Stimulated activated naive CD4-positive, alpha-beta T cell (primary cell): ENCODE measurements at places on chromosomes 2 and 18.

- DNase-seq, result no peak
Observed at GRCh38 chr18:2532797-2533196, 38.5 kb downstream of the METTL4 start.

DNA sequence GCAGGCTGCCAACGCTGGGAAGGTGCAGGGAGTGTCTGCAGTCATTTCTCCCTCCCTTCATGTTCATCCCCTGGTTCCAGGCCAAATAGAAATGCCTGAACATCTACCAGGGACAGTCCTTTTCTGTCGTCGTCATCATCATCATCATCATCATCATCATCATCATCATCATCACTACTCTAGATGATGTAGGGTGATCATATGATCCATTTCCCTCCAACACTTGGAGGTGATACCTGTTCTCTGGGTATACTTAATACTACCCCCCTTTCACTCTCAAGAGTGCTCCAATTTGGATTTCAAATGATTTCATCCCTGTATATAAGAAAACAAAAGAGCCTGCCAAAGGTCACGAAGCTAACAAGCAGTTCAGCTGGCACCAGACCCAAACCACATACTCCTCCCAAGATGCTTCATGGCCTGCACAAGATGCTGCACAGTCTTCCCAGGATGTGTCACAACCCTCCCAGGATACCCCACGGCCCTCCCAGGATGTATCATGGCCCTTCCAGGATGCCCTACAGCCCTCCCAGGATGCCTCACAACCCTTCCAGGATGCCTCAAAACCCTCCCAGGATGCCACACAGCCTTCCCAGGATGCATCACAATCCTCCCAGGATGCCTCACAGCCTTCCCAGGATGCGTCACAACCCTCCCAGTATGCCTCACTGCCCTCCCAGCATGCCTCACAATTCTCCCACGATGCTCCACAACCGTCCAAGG is 257.9 kb downstream of the DYSF start:
- no peak for DNase-seq

- DNase-seq, result no peak
Observed at GRCh38 chr2:159153951-159154350, 132.6 kb downstream of the WDSUB1 start.

DNA sequence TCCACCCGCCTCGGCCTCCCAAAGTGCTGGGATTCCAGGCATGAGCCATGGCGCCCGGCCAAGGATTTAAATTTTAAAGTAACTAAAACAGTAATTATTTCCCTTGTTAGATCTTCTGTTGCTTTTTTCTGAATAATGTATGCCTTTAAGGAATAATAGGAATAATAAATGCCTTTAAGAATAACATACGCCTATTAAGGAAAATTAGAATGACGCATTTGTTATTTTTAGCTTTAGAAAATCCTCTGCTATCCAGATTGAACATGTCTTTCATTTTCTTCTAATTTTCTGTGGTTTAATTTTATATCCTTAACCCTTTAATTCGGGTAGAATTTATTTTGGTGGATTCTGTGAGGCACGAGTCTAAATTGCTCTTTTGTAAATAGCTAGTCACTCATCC is 23.1 kb upstream of the TMBIM1 start:
- DNase-seq, result no peak

DNA sequence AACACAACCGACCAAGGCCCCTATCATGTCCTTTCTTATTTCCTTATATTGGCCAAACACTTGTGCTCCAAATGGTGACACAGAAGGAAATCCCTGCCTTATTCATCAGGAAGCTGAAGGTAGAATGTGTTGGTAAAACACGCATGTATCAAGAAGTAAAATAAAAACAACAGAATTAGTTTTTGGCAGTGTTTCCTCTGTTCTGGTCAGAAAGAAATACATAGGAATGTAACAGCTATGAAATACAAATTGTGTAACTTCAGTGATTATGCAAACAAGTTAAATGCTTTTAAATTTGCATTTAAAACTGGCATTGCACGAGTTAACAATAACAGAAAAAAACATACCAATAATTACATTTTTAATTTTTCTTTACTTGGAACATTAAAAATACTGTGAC is 19.3 kb downstream of the ST6GAL2 start:
- no peak for DNase-seq

- DNase-seq, result no peak
Observed at GRCh38 chr2:156158808-156159207, 173.7 kb downstream of the NR4A2 start.

- no peak for DNase-seq
Observed at GRCh38 chr2:210072922-210073509, 70.6 kb downstream of the RPE start.

DNA sequence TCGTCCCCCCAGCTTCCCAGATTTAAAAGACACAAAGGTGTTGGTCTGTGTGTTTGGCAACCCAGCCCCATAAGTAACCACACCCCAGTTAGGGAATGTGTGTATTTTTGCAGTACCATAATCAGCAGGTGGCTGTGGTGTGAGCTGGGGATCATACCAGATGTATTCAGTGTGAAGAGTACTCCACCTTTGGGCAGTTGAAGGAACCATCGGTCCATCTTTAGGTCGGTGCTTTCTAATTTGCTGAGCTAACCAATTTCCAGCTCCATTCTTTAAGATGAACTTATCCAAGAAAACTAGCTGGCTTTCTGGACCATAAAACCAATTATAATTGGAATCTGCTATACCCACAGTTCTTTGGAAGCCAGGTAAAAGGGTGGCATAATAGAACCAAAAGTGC is 3.2 kb downstream of the DSEL start:
- DNase-seq, result no peak

GRCh38 chr2:169050476-169051240 is 18.7 kb upstream of the DHRS9 start:
- no peak for DNase-seq

DNA sequence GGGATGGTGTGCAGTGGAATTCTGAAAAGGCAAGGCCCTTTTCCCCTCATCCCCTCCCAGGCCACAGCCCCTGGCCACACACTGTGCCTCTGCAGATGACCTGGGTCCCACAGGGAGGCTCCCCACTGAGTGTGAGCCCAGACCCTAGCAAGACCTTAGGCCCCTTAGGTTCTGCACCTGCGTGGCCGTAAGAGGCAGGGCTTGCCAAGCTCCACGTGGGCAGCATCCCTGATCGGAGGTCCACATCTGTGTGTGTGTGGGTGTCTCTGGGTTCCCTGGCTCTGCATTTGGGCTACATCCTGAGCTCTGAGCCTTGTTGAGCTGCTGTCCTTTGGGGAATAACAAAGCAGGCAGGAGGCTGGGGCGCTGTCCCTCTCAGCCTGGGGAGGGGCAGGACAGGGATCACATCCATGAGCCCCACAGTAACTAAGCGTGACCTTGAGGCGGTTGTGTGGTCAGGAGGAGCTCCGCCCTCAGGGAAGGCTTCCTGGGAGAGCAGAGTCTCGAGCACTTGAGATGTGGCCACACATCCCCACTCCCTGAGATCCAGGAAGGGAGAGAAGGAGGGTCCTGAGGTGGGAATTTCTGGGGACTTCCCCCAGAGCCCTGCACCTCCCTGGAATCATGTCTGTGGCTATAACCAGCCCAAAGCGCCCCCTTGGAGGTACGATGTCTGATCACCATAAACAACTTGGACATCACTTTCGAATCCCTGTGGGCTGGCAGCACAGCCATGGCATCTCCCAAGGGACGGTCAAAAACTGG is 84.8 kb downstream of the STPG4 start:
- no peak for DNase-seq

DNA sequence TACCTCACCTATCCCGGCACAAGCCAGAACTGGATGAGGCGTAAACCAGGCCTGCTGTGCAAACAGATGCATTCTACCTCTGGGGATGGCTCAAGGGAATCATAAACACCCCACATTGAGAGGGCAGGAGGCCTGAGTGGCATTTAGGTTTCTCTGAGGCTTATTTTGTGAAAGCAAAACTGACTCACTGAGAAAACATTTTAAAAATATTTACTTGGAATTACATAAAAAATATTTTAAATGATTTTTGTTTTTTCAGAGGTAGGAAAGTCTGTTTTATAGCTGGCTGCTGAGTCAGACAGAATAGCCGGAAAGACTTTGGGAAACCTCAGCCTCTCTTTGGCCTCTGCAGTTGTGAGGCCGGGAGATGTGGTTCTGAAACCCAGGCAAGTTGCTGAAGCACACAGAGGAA is 244.1 kb downstream of the NCKAP5 start:
- DNase-seq, result no peak

DNA sequence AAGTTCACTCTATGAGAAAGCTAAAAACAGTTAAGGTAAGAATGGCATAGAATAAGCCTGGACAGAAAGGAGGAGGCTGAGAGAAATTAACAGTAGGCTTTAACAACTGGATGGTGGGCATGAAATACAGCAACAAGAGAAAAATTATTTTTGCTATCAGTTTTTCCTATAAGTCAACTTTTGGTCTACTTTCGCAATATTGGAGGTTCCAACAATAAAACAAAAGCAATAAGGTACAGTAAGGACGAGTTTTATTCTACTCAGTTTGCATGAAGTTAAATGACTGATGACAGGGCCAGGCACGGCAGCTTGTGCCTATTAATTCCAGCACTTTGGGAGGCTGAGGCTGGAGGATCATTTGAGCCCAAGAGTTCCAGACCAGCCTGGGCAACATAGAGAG is 17.3 kb downstream of the RAB1A start:
- DNase-seq, result no peak

DNA sequence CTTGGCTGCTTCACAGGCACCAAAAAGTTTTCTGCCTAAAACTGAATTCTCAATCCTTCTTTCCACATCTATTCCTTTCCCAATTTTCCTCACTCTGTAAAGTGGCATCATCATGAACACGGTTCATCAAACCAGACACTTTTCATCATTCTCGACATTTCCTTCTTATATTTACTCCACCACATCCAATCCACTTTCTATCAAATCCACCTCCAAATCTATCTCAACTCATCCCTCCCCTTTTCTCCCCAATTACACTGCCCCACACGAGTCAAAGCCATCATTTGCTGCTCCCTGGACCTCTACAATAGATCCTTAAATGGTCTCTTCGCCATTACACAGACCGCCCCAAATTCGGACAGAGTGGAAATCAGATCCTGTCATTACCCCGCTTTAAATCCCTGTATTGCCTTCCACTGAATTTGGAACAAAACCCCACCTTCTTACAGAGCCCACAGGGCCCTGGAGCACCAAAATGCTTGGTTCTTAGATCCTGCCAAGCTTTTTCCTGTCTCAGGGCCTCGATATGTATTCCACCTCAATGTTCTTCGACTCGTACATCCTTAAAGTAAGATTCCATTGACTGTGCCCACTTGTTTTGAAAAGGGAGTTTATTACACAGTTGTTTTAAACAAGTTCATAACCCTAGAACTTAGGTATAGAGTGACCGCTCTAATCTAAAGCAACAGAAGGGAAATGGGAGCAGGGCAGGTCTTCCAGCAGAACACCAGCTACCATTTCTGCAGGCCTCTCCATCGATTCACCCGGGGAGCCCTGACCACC is 856 bp downstream of the ACAA2 start:
- DNase-seq, result no peak

DNA sequence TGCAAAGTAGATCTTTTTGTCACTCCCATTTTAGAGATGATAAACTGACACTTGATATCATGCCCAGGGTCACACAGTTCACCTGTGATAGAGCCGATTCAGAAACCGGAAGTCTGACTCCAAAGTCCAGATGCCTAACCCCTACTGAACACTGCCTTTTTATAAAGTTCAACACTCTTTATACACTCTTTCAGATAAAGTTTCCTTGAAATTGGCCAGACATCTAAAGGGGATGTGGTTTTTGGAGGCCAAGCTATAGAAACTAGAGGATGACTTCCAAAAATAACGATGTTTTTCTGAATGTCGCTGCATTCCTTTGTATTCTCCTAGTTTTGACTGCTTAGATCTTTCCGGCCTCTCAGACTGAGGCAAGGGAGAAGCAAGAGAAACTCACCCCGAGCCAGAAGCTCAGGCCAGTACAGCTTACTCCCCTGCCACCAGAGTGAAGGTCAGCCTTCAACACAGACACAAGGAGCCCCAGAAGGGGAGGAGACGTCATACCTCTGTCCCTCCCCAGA is 61.8 kb downstream of the NRP2 start:
- no peak for DNase-seq

DNA sequence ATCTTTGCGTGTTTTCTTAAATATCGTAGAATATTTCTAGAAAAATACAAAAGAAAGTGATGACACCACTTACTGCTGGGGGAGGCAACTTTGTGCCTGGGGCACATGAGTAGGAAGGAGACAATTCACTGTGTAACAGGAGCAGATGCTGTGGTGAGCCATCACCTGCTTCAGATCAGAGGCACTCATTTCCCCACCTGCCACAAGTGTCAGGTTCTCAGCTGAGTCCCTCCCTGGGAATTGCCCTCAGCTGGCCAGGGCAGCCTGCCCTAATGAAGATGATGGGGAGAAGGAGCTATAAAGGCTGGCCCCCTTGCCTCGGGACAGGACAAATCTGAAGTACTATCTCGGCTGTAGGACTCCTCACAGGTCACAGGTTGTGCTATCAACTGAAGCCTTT is 322.8 kb downstream of the STK39 start:
- DNase-seq, result no peak

DNA sequence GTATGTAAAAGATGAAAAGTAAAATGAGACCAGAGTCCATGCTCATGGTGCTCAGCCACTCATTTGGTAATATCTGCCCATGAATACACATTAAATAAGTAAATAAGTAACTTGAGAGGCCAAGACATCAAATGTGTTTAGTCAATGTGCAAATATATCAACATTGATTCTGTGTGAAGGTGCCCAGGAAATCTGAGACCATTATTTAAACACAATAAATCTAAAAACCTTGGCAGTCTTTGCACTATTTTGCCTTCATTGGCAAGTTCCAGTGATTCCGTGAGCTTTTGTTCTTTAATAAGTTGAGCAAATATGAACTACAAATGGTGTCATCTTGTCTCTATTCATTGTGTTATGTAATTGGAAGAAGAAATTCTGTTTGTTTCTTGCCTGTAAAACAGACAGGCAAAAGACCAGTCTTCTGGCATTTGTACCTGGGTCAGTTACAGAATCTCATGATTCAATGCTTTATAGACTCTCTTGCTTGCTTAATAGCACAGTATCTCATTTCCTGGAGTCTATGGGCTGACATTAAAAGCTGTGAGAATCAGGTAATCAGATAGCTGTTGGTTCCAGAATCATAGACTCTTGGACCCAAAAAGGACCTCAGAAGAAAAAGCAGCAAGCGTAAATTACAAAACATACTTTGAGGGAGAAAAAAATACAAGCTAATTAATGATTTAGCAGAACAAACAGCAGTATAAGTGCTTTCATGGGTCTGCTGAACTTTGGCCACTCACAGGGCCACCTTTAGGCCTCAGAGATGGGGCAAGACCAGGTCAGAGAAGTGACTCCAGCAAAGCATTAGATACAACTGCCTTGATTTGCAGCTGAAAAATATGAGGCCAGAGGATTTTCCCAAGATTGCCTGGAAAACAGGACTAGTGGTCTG is 20.0 kb upstream of the SERPINB3 start:
- DNase-seq, result no peak
